Forelimb muscle (tissue), 1 donor: ENCODE measurements at places on chromosomes 11 and 22.

DNA sequence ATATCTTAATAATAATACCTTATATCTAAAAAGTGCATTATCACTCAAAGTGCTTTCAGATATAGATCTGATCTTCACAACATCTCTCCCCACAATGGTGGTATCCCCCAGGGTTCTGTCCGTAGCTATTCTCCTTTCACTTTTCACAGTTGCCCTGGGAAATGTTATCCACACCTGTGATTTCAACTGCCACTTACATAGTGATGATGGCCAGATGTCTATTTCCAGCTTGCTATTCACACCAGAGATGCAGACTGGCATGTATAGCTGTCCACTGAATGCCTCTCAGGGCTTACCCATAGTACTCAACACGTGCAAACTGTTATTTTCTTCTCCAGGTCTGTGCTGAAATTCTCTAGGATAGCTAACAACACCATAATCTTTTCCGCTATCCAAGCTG lies 724.7 kb downstream of the DLG2 start:
- no peak for DNase-seq

- DNase-seq: no peak
These were observed 929 bp downstream of the PRDM10 start for GRCh38 chr11:130001461-130002351.

DNA sequence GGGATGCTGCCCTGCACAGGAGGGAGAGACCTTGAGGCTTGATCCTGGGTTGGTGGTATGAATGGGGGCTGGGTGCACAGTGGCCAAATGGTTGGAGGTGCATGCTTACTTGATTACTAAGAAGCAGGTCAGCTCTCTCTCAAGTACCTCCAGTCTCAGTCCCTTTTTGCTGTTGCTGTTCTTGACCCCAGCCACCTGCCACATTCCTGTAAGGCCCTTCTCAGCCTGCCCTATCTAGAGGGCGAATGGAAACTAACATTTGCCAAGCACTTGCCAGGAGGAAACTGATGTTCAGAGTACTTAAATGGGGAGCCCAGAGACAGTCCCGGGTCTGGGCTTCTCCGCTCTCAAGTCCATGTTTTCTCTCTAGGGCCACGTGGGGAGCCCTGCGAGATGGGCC lies 39.9 kb downstream of the CABIN1 start:
- no peak for DNase-seq

GRCh38 chr22:49508561-49508960 lies 319.1 kb downstream of the BRD1 start:
- no peak for DNase-seq

- no peak for DNase-seq
These were observed 84.0 kb downstream of the SWAP70 start for GRCh38 chr11:9747828-9748227.

- DNase-seq: no peak
These were observed 91.7 kb upstream of the CLMP start for GRCh38 chr11:123286761-123287160.

GRCh38 chr11:31646216-31646615 lies 136.6 kb downstream of the ELP4 start:
- DNase-seq: no peak

DNA sequence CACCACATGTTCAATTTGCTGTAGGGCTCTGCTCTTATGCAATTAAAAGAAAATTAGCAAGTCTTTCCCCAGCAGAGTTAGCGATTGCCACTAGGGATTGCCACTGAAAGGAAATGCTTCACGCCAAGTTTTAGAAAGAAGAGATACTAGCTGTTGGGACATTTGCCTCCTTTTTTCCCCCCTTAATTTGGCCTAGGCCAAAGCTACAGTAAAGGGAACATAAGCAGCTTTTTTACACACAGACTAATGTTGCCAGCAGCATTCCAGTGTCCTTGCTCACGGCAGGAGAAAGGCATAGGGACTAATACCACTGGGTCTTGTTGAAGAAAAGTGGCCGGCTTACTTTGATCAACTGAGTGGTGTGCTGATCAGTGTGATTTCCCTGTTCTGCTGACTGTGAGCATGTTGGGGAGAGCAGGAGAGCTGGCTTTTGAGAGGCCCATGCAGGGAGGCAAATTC lies 71.2 kb downstream of the PHF21A start:
- DNase-seq: no peak

- DNase-seq: no peak
These were observed 23.6 kb downstream of the DUSP8 start for GRCh38 chr11:1548221-1549070.

DNA sequence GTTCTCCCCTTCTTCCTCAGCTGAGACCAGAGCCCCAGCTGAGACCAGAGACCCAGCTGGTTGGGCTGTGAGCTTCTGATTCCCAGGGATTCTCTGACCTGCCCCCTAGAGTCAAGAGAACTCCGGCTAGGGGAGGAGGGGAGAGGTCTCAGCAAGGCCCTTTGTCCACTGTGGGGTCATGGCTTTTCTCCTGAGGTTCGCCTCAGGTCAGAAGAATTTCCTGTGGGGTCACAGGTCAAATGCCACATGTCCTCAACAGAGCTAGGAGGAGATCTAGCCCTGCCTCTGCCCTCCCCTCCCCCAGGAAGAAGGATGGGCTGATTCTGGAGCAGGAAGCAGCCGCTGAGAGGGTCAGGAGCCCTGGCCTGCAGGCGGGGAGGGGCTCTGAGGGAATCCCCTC lies 23.7 kb downstream of the HTR3A start:
- DNase-seq: no peak

DNA sequence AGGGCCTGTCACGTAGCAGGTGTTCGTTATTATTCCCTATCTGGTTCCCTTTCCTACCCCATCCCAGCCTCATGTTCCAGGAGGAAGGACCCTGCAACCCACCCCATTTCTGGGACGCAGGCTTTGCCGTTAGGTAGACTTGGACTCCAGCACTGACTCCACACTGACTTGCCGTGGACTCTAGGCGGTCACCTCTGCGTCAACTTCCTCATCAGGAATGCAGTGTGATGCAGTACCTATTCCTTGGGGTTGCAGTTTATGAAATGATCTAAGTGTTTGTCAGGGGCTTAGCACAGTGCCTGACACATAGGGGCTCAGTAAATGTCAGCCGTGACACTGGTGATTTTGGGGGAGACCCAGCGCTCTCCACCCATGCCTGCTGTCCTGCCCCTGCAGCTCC lies 16.8 kb downstream of the DGKZ start:
- DNase-seq: no peak

DNA sequence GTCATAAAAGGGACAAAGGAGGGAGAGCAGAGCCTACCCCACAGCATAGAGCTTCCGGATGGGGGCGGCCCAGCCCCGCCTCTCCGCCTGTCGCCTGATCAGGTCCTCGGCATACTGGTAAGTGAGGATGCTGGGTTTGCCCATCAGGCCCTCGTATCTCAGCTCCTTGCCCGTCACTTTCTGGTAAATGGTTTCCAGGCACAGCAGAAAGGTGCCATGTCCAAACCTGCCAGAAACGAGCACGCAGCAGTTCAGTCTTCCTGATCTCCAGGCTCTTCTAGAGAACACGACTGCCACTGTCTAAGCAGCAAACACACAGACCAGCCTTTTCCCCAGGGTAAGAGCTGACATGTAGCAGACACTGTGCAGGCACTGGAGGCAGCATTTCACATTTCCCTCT lies 17.4 kb upstream of the TMEM121B start:
- DNase-seq: no peak

DNA sequence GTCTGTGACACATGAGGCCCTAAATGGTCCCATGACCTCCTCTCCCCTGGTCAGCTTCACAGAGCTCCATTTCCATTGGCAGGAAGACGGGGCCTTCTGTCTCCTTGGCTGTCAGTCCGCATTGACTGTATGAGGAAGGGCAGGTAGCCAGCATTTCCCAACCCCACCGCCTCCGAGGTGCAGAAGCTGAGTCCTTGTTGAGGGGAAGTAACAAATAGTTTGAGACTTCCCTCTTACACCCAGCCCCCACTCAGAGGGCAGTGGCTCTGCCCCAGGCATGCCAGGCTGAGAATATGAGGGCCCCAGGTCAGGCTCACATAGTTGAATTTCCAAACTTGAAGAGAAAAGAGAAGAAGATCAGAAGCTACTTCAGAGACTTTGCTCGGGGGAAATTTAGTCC lies 611.1 kb downstream of the BRD1 start:
- no peak for DNase-seq

GRCh38 chr11:129423426-129423825 lies 47.8 kb downstream of the BARX2 start:
- no peak for DNase-seq

GRCh38 chr22:49215840-49216239 lies 611.8 kb downstream of the BRD1 start:
- DNase-seq: no peak

DNA sequence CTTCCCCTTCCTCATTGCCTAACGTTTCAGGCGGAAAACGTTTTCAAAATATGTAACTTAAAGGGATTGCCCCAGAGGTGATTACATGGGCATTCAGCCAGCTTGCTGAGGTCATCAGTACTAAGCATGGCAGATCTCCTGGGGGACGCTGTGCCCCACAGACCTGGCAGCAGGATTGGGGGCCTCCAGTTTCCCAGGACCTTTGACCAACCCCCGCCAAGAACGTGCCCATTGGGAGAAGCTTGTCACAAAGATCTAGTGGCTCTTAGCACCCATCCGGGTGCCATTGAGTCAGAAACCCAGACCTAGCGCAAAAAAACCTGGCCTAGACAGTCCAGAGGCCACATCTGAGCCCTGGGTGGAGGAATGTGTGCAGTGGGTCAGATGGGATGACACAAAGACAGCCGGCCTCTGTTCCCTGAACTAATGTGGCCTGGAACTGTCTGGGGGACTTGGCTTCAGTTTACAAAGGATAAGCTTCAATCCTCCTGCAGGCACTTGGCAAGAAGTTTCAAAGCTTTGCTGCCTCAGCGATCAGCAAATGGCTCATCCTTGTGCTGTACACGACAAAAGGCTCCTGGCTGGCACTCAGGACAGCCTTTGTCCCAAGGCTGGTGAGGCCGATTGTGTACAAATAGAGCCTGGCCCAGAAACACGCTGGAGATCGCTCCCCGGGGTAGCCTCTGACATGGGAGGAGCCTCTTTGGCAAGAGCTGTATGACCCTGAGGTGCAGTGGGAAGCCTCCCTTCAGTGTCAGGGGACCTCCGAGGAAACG lies 9.5 kb downstream of the C1QTNF6 start:
- DNase-seq: no peak
